ENCODE measurements at places on chromosomes 16 and 17.
A peak's percentile ranks its signal among the peaks of the same experiment; 100 is the strongest.

DNA sequence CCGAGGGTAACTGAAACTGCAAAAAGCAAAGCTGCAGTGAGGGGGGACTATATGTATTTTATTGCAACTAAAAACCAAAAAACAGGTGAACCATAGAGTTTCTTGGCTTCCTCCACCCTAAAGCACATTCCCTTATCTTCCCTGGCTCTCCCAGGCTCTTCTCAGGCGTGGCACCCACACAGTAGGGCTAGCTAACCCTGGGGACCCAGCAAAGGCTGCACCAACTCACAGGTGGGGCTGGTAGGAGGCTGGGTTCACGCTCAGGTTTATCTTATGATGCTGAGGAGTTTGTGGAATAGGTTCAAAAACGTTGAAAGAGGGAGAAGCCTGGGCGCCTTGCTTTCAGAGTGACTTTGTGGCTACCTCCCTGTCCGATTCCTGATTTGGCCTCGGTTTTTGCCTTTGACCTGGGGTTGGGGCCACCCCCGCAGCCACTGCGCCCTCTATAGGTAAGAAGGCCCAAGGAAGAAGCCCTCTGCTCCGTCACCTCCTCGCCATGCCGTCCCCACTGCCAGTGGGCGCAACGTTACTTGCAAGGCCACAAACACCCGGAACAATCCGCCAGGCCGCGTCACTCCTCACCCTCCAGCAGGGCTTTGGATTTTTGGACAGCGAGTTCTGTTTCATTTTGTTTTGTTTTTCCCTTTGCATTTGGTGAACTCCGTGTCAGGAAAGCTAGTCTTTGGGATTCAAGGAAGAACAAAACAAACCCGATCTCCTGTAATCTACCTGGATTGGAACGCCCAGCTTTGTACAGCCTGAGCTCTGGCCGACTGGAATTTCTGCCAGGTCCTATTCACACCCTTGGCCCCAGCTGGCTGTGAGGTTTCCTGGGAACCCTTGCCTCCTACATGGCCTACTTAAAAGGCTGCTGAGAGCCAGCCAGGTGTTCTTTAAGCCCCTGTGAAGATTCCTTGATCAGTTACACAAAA, 60.8 kb downstream of the TBC1D16 start:
- peak; percentile 48 for DNase-seq

DNA sequence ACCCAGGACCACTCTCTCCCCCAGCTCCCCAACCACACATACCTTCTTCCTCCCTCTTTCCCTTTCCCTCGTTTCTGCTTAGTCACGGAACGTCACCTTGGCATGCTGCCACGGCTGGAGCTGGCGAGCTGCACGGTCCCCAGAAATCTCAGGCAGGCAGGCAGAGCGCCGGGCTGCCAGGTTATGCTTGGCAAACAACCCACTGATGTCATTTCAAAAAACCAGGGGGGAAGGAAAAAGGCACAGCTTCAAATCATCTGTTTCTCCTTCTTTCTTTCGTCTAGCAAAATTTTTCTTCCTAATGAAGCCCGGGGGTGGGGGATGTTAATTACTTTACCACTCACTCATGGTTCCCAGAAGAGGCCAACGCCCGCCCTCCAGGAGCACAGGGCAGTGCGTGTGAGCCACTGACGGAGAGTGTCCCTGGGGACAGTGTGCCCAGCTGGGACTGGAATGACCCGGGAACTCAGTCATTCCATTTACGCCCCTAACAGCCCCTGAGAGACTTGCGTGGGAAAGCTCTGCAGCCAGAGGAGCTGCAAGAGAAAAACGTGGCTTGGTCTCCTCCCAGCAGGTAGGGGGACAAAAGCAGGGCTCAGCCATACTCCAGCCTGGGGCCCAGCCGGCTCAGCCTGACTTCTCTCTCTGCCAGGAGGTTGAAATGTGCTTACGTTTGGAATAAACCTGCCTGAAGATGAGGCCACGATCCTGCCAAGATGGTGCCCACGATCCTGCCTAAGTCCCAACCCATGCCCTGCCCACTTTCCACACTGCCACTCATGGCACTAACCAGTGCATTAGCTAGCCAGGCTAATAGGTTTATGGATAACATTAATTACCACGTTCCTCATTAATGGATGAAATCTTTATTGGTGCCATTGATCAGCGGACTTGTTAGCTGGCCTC, 198.9 kb downstream of the ZFHX3 start:
- peak; percentile 89 for DNase-seq

DNA sequence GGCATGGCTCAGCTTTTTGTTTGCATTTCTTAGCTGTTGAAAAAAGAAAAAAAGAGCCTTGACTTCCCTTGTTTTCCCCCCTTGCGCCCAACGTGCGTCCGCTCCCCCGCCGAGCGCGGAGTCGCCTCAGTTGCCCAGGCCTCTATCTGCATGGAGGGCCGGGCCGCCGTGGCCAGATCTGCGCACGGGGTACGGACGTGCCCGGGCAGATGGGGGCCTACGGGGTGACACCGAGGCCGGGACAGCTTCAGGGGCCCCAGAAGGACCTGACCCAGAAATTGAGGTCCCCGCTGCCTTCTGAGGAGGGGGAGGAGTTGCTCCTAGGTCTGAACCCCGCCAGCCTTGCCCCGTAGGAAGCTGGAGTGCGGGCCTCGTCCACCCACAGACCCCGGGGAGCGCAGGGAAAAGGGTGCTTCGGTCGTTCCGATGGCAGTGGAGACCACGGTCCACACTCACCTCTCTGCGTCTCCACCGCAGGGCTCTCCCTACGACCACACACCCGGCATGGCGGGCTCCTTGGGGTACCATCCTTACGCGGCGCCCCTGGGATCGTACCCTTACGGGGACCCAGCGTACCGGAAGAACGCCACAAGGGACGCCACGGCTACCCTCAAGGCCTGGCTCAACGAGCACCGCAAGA, 1.5 kb downstream of the IRX5 start:
- peak; percentile 56 for DNase-seq

GRCh38 chr16:48102083-48103008, 53.4 kb downstream of the ABCC12 start:
- no peak for DNase-seq

GRCh38 chr17:59149841-59150511, 5.0 kb downstream of the SKA2 start:
- no peak for DNase-seq

- DNase-seq = no peak
These were observed 8.2 kb upstream of the TBKBP1 start for GRCh38 chr17:47685556-47686275.

GRCh38 chr17:65595071-65595656, 33.7 kb upstream of the AXIN2 start:
- DNase-seq = no peak

GRCh38 chr16:81621496-81621895, 157.6 kb upstream of the PLCG2 start:
- DNase-seq = no peak

DNA sequence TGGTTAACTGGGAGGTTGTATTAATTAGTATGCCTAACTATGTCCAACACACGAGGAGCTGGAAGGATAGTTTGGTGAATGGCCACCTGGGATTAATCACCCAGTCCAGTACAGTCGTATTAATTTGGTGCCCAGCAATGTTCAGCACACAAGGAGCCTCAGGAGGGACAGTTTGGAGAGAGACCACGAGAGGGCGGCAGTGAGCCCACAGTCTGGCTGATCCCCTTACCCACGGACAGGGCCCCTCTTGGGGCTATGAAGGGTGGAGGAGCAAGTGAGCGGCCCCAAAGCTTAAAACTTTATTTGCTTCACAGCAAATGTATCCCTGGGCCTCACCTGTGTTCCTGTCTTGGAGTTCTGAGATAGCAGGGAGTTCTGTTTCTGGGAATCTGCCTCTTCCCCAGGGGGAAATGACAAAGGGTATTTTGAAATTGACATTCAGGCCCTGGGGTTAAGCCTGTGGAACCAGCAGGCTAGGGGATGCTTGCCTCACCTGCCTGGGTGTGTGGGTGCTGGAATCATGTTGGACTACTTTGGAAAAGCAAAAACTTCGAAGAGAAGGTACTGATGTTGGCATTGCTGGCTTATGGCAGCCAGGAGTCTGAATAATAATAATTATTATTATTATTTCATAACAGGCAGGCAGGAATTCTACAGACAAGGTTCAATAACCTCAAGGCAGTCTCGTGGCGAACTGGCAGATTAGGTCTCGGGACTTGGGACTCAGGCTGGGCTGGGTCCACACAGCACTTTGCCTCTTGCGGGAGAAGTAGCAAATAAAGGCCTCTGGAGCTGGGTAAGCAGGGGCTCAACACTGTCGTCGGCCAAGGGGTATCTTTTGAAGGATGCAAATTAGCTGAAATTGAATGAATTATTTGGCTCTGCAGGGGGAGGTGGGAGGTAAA, 227.6 kb upstream of the ASIC2 start:
- DNase-seq = no peak

DNA sequence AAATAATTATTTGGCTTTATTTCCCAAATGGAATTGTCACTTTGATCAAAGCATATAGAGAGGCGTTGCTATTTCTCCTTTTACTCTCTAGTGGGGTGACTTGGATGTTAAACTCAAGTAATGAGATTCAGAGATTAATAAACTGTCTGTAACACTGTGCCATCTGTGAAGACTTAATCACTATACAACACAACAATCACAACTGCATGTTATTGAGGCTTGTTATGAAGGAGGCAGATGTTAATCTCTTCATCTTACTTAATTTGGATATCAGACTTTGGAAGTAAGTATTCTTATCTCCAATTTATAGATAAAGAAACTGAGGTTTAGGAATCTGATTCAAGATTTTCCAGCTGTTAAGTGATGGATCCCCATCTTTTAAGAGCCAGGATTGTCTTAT, 132.5 kb downstream of the CNTNAP4 start:
- DNase-seq = no peak

DNA sequence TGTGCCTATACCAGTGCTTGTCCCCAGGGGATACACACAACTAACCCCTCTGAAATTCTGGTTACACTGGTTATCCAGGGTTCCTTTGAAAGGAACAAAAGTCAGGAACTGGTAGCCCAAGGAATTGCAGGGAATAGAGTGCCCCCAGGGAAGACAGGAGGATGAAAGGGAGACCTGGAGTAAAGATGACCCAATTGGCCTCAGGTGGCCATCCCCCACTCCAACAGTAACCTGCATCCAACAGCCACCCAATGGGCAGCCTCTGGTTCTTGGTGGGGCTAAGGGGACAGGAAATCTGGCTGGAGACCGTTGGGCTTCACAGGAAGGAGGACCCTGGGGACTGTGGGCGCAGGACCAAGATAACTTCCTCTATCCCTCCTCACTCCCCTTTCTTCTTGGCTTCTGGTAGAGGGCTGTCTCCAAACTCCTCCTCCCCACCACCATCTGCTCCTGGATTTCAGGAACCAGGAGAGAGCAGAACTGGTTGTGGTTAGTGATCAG, 826 bp upstream of the MPO start:
- no peak for DNase-seq

GRCh38 chr17:5588584-5588983, 4.3 kb upstream of the NLRP1 start:
- no peak for DNase-seq

DNA sequence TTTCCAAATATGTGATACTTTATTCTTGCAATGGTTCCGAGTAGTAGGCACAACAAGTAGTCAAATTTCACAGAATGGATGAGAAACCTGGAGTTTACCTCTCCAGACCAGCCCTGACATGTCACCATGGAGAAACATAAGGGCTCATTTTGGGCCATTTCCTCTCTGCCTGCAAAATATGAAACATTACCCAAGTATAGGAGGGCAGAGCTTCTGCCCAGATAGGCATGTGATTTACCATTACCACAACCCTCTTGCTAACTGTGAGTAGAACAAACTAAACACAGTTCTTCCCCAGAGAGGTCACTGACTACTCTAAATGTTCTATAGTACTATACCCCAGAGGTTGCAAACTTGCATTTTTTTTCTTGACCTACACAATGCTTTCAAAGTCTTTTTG, 15.7 kb upstream of the KPNB1 start:
- no peak for DNase-seq

- no peak for DNase-seq
These were observed 21.6 kb upstream of the SMPD3 start for GRCh38 chr16:68469796-68470460.

- DNase-seq = no peak
These were observed 116.9 kb upstream of the CLEC3A start for GRCh38 chr16:77905374-77905920.

DNA sequence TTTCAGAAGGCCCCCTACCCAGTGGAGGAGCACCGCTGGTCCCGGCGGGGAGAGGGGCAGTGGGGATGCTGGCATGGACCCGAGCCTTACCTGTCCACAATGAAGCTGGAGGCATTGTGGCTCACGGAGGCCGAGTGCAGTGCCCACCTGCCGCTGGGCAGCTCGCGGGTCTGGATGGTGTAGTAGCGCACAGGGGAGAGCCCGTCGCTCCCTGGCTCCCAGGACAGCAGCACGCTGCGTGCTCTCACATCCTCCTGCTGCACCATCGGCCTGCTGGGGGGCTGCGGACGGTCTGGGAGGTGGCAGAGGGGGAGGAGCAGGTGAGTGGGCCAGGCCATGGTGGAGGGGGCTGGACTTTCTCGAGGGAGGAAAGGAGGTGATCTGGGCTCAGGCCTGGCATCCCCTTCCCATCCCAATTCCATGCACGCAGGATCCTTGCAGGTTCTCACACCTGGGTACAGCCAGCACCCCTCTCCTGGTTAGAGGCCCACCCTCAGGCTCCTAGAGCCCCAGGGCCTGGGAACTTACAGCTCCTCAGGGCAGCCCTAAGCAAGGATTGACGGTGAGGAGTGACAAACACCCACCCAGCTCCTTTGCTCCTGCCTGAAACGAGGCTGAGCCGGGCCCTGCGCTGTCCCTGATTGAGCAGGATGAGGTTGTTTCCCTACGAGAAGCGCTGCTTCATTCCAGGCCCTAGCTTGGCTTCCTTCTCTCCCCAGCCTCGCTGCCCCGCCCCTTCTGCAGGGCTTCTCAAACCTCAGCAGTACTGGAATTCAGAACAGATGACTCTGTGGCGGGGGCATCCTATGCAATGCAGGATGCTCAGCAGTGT, 76.2 kb upstream of the CDC42EP4 start:
- DNase-seq = peak; percentile 43

DNA sequence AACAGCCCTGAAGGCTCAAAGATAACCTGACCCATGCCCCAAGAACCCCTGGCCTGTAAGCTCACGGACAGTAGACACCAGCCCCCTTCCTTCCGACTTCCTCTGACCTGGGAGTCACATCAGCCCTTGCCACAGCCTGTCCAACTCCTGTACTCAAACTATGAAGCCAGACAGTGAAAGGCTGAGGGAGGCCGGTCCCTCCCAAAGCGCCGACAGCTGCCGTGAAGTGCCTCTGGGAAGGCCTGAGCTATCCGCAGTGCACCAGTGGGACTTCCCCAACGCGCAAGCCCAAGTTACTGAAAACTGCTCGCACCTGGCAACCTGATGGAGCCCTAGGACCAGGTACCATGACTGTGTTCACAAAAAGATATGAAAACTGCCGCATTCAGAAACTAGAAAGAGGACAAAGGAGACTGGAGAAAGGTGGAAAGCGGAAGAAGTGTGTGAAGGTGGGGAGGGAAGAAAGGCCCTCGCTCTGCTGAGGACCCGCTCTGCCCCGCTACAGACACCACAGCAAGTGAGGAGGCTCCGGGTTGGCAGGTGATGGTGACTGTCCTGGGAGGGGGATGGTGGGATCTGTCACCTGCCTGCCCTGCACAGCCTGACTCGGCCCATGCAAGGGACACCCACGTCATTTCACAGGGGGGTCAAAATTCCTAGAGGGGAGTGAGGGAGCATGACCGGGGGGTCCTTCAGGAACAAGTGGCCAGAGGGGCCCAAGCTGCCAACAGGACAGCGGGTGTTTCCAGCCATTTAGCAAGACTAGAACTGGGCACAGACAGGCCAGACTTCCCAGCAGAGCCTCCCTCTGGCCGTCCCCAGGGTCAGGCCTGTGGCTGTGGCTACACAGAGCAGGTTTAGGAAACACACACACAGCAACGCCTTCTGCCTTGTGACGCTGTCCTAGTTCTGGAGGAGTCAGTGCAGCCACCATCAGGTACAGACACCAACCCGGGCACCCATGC, 13.1 kb upstream of the TRAP1 start:
- DNase-seq = no peak
